ENCODE measurements at places on chromosomes 6 and 20.

GRCh38 chr6:107819964-107820337 lies 4.2 kb downstream of the SCML4 start:
- H3K4me3 ChIP-seq, result no peak overlapping the region
- H3K4me1 ChIP-seq, result no peaks in the 10 kb centered on the region
- H3K27me3 ChIP-seq, result peaks cover 33% of the 10 kb centered on the region
- no peaks in the 10 kb centered on the region for H3K36me3 ChIP-seq
- peak overlapping the region; percentile 76 for H3K27ac ChIP-seq

GRCh38 chr6:161303628-161304340 lies 29.9 kb upstream of the AGPAT4 start:
- H3K27ac ChIP-seq, result no peak overlapping the region
- H3K36me3 ChIP-seq, result no peaks in the 10 kb centered on the region
- no peaks in the 10 kb centered on the region for H3K27me3 ChIP-seq
- DNase-seq, result no peak
- no peaks in the 10 kb centered on the region for H3K4me1 ChIP-seq

- H3K27ac ChIP-seq, result no peak overlapping the region
- DNase-seq, result no peak
- no peaks in the 10 kb centered on the region for H3K27me3 ChIP-seq
- H3K36me3 ChIP-seq, result no peaks in the 10 kb centered on the region
These were observed 57.9 kb upstream of the DACT2 start for GRCh38 chr6:168377484-168377855.

- no peaks in the 10 kb centered on the region for H3K36me3 ChIP-seq
- H3K27me3 ChIP-seq, result no peaks in the 10 kb centered on the region
- H3K4me1 ChIP-seq, result no peaks in the 10 kb centered on the region
- H3K27ac ChIP-seq, result no peak overlapping the region
- no peak overlapping the region for H3K4me3 ChIP-seq
These were observed 454.4 kb downstream of the RFPL4B start for GRCh38 chr6:112801468-112802080.

GRCh38 chr6:8084586-8084985 lies 17.8 kb downstream of the EEF1E1 start:
- peaks cover 42% of the 10 kb centered on the region for H3K36me3 ChIP-seq
- H3K27ac ChIP-seq, result no peak overlapping the region
- no peak for DNase-seq
- no peak overlapping the region for H3K4me3 ChIP-seq
- H3K4me1 ChIP-seq, result peaks cover 9% of the 10 kb centered on the region

GRCh38 chr6:14174996-14175395 lies 57.4 kb downstream of the CD83 start:
- no peak for DNase-seq
- no peak overlapping the region for H3K4me3 ChIP-seq
- no peaks in the 10 kb centered on the region for H3K27me3 ChIP-seq
- no peak overlapping the region for H3K27ac ChIP-seq
- no peaks in the 10 kb centered on the region for H3K36me3 ChIP-seq

GRCh38 chr20:63664861-63665594 lies 6.9 kb downstream of the RTEL1 start:
- peaks cover 31% of the 10 kb centered on the region for H3K36me3 ChIP-seq
- H3K27ac ChIP-seq, result no peak overlapping the region
- no peaks in the 10 kb centered on the region for H3K27me3 ChIP-seq
- no peak overlapping the region for H3K4me3 ChIP-seq

DNA sequence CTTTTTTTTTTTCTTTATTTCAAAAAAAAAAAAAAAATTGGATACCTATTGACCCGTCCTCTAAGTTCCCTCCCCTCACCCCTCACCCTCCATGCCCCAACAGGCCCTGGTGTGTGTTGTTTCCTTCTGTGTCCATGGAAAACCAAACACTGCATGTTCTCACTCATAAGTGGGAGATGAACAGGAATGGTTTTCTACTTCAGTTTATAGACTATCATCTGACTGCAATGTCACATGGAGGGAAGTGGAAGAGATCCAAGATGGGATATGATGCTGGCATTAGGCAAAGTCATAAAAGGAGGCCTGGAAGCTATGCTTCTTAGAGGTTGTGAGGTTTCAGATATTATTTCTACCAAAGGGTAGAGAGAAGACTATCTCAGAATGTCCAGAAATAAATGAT lies 237.5 kb downstream of the MAFB start:
- peaks cover 2% of the 10 kb centered on the region for H3K4me1 ChIP-seq
- no peak overlapping the region for H3K27ac ChIP-seq
- H3K4me3 ChIP-seq, result no peak overlapping the region
- no peak for DNase-seq
- no peaks in the 10 kb centered on the region for H3K36me3 ChIP-seq

- no peaks in the 10 kb centered on the region for H3K27me3 ChIP-seq
- peak overlapping the region; percentile 72 for H3K27ac ChIP-seq
- H3K36me3 ChIP-seq, result no peaks in the 10 kb centered on the region
- H3K4me3 ChIP-seq, result no peak overlapping the region
- peak; percentile 44 for DNase-seq
These were observed 75.4 kb upstream of the ADGRB3 start for GRCh38 chr6:68559716-68560115.

GRCh38 chr6:36389353-36389752 lies 1.9 kb upstream of the ETV7 start:
- peaks cover 55% of the 10 kb centered on the region for H3K27me3 ChIP-seq
- no peak overlapping the region for H3K4me3 ChIP-seq
- H3K4me1 ChIP-seq, result no peaks in the 10 kb centered on the region
- H3K36me3 ChIP-seq, result no peaks in the 10 kb centered on the region

DNA sequence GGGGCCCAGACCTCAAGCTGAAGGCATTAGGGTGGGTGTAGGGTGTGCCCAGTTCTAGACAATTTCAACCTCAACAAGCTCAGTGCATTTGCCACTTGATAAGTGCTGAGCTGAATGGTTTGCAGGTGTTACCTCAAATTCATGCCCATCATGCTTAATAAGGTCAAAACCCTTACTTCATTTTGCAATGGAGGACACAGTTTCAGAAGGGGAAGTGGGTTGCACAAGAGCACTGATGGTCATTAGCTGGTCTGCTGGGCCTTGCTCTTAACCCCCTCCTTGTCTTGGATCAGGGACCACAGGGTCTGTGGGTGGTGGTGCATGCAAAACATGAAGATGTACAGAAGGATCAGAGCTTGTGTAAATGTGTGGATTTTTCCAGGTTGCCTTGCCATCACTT lies 71.0 kb upstream of the SIRPA start:
- H3K27ac ChIP-seq, result no peak overlapping the region
- H3K36me3 ChIP-seq, result no peaks in the 10 kb centered on the region
- no peak overlapping the region for H3K4me3 ChIP-seq
- DNase-seq, result no peak
- H3K4me1 ChIP-seq, result no peaks in the 10 kb centered on the region

GRCh38 chr20:57658447-57658832 lies 38.2 kb upstream of the ZBP1 start:
- no peaks in the 10 kb centered on the region for H3K4me1 ChIP-seq
- no peak overlapping the region for H3K4me3 ChIP-seq
- no peaks in the 10 kb centered on the region for H3K27me3 ChIP-seq

DNA sequence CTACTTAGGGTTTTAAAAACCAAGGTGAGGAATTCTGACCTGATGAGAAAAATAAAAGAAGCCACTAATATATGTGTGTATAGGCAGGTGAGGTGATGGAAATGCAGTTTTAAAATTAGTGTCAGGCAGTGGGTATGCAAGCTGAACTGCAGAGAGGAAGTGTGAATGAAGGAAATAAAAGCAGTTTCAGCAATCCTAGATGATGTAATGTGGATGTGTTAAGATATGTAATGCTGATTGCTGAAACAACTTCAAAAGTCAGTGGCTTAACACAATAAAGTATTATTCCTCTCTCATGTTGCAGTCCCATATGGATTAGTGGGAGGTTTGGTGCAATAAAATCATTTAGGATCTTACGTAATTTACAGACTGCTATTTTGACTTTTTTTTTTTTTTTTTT lies 119.9 kb upstream of the ASCC3 start:
- H3K27me3 ChIP-seq, result no peaks in the 10 kb centered on the region
- no peak overlapping the region for H3K27ac ChIP-seq
- DNase-seq, result no peak
- H3K36me3 ChIP-seq, result no peaks in the 10 kb centered on the region

- H3K27ac ChIP-seq, result no peak overlapping the region
- no peak for DNase-seq
- no peaks in the 10 kb centered on the region for H3K36me3 ChIP-seq
- H3K4me3 ChIP-seq, result no peak overlapping the region
These were observed 68.5 kb upstream of the FOXO3 start for GRCh38 chr6:108492131-108492766.

GRCh38 chr6:20564777-20565176 lies 30.5 kb downstream of the CDKAL1 start:
- no peaks in the 10 kb centered on the region for H3K27me3 ChIP-seq
- H3K27ac ChIP-seq, result no peak overlapping the region
- no peaks in the 10 kb centered on the region for H3K4me1 ChIP-seq
- DNase-seq, result no peak

DNA sequence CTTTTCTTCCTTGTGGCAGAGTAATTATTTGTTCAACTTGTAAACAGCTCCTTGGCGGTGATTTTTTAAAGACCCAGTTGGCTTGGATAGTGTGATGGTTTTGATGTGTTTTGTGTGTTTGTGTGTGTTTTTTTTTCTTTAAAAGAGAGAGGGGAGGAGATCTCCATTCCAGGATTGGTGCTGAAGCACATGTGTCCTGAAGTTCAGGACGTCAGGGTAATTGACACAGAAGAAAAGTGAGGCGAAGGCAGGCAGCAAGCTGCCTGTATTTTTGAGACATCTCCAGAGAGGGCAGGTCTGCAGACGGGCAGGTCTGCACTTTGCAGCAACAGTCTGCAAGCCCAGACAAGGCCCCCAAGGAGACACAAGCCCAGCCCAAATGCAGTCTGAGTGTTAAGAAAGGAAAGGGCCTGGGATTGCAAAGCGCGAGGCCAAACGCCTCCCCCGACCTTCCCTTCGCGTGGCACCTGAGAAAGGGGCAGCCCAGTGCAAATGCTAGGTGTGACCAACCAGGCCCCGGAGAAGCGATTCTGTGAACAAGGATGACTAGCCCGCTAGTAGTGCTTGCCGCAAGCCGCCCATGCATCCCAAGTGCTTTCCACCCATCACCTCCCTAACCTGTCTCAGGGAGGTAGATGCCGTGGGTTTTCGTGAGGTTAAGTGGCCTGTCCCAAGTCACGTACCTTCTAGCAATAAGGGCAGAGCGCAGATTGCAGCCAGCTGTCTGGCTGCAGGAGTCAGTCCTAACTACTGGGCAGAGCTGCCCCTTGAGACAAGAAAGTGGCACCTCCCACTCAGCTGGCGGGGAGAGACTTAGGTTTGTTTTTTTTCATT lies 230.5 kb downstream of the ZMYND8 start:
- no peaks in the 10 kb centered on the region for H3K27me3 ChIP-seq
- peak overlapping the region; percentile 12 for H3K27ac ChIP-seq
- DNase-seq, result peak; percentile 56
- no peak overlapping the region for H3K4me3 ChIP-seq
- peaks cover 1% of the 10 kb centered on the region for H3K36me3 ChIP-seq
- peaks cover 19% of the 10 kb centered on the region for H3K4me1 ChIP-seq

- DNase-seq, result peak; percentile 83
- no peak overlapping the region for H3K27ac ChIP-seq
- peaks cover 25% of the 10 kb centered on the region for H3K36me3 ChIP-seq
- no peak overlapping the region for H3K4me3 ChIP-seq
- H3K4me1 ChIP-seq, result peaks cover 9% of the 10 kb centered on the region
These were observed 71.4 kb upstream of the PBOV1 start for GRCh38 chr6:138289739-138290138.

DNA sequence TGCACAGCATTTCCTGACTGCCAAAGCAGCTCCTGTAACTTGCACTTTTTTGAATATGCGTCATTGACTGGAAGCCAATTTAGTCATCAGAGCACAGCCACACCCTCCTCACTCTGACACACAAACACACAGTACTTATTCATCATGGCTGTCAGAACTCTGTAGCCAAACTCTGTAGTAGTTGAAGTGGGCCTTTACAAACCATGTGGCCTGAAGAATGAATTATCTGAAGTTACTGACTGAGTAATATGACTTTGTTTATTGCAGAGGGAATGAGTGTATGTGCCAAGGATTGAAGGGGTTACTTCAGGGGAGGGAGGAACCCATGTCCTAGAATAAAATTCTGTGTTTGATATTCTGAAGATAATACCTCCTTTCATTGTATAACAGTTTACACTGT lies 102.7 kb downstream of the FIG4 start:
- H3K27ac ChIP-seq, result no peak overlapping the region
- peaks cover 5% of the 10 kb centered on the region for H3K4me1 ChIP-seq
- no peak for DNase-seq
- no peaks in the 10 kb centered on the region for H3K36me3 ChIP-seq

DNA sequence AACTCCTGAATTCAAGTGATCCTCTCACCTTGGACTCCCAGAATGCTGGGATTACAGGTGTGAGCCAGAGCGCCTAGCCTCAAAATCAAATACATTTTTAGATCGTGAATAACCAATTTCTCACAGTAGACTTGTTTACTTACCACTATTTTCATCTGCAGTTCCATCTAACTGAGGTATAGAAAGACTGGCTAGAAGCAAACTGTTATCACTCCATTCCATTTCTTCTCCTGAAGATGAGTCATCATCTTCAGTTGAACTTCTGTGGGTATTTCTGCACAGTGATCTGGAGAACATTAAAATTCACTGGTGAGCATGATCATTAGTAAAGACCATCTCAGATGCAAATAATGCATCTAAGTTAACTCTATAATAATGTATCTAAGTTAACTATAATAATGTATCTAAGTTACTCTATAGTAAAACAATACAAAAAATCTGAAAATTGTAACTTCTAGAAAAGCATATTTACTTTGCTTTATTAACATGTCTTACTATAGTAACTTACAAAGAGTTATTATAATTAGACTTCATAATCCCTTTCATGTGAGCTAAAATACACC lies 105.4 kb downstream of the REV3L start:
- no peak overlapping the region for H3K27ac ChIP-seq
- H3K4me3 ChIP-seq, result no peak overlapping the region
- H3K36me3 ChIP-seq, result peaks cover 65% of the 10 kb centered on the region
- no peak for DNase-seq
